ENCODE measurements at places on chromosomes 12 and 14.

DNA sequence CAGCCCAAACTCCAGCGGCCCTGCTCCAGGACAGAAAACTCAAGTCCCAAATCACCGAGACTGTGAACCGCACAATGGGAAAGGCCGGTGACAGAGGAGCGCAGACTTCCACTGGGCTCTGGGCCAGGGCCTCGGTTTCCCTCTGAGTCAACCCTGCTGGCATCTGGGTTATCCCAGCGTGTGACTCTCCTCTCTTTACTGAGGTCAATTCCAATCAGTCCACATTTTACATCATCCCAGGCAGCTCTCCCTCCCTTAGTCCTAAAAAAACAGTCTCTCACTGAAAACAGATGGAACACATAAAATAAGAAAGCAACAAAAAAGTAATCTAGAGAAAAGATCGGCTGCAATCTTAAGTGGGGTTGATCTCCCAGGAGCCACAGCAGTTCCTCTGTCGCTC is 36.9 kb downstream of the ITPK1 start:
- DNase-seq: no peak

DNA sequence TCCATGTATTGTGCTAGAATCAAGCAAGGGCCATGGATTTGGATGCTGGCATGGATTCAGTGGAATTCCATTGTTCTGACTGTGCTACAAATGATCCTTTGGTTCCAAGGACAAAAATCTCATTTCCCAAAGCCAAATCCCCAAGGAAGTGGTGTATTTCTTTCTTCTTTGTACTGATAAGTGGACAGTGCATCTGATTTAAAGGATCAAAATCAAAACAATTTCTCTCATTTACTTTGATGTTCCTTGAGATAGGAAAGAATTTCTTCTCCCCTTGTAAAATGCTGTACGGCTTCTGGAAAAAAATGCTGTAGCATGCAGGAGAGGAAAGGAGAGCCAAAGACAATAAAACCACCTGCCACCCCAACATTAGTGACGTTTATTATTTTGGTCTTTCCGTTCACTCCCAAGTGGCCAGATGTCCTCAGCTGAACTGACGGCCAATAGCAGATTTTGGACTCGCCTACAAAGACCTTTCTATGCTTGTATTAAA is 185.7 kb downstream of the PRKD1 start:
- DNase-seq: no peak

DNA sequence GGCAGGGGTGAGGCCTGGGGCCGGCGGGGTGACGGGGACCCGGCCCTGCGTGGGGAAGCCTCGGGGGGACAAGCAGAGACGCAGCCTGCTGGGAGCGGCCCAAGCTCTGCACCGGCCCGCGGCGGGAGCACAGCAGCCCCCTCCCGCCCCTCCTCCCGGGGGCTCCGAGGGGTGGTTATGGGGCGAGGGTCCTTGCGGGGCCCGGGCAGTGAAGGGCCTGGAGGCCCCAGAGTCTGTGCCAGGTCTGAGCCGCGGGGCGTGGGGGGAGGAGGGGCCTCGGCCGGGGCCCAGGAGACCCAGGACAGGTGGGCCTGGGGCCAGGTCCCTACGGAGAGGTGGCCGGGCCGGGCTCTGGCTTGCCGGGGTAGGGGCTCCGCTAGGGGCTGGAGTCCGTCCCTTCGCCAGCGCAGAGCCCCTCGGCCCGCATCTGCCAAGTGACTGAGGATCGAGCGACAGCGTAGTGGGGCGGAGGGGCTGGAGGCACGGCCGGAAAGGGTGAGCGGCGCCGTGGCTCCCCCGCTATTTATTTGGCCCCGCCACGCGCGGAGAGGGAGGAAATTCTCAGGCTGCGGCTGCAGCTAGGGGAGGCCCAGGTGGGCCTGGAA is 495 bp downstream of the TMEM121 start:
- no peak for DNase-seq

GRCh38 chr12:124867401-124867930 is 3.8 kb upstream of the SCARB1 start:
- DNase-seq: no peak

DNA sequence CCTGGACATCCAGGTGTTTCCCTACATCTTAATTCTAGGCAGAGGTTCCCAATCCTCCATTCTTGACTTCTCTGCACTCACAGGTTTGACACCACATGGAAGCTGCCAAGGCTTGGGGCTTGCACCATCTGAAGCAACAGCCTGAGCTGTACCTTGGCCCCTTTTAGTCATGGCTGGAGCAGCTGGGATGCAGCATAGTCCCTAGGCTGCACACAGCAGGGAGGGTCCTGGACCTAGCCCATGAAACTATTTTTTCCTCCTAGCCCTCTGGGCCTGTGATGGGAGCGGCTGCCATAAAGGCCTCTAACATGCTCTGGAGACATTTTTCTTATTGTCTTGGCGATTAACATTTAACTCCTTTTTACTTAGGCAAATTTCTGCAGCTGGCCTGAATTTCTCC is 417.2 kb upstream of the FLRT2 start:
- DNase-seq: no peak

DNA sequence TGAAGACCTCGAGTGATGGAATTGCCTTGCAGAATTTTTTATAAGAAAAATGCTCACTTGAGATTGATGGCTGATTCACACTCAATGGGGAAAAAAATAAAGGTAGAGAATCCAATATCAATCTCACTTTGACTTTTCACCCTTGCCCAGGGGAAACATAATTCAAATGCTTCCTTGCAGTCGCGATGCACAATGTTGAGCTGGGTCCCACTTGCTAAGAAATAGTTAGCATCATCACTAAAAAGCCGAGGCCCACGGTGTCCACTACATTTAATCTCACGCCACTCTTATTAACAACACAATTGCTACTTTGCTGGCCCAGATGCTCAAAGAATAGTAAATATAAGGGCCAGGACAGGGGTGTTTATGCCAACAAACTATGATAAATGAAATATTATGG is 223.4 kb downstream of the SPTSSA start:
- DNase-seq: no peak

- no peak for DNase-seq
Measured at GRCh38 chr12:7068240-7068993, 7.9 kb downstream of the C1S start.

GRCh38 chr12:2320841-2321240 is 268.1 kb downstream of the CACNA1C start:
- no peak for DNase-seq

- no peak for DNase-seq
Measured at GRCh38 chr14:69318901-69319475, 59.0 kb downstream of the GALNT16 start.

GRCh38 chr14:63401646-63402045 is 82.9 kb upstream of the GPHB5 start:
- no peak for DNase-seq

- DNase-seq: no peak
Measured at GRCh38 chr12:31300783-31301182, 25.2 kb downstream of the SINHCAF start.

DNA sequence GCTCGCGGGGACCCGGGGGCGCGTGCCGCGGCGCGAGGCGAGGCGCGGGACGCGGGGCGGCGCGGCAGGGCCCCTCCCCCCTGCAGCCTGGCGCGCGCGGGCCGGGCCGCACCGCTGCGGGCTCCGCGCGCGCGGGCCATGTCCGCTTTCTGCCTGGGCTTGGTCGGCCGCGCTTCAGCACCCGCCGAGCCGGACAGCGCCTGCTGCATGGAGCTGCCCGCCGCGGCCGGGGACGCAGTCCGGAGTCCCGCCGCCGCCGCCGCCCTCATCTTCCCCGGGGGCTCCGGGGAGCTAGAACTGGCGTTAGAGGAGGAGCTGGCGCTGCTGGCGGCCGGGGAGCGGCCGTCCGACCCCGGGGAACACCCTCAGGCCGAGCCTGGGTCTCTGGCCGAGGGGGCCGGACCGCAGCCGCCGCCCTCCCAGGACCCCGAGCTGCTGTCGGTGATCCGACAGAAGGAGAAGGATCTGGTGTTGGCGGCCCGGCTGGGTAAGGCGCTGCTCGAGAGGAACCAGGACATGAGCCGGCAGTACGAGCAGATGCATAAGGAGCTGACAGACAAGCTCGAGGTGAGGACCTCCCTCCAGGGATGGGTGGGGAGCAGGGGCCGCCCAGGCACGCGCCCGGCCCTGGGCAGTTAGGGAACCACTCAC is 820 bp downstream of the BICDL1 start:
- DNase-seq: peak; percentile 77

- no peak for DNase-seq
Measured at GRCh38 chr14:28243600-28243999, 523.0 kb upstream of the FOXG1 start.

DNA sequence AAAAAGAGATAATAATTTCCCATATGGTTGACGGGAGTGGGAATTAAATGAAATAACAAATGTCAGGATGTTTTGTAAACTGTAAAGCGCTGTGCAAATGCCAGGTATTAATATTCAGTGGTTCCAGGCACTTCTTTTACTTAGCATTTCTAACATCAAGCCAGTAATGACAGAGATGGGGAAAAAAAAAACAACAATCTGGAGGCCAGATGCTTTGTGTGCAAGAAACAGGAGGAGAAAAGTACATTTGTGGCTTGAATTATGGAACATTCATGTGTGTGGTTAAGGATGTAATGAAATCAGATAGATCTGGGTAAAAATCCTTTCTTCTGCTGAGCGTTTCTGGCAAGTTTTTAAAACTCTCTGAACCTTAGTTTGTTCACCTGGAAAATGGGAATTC is 509.6 kb downstream of the FUT8 start:
- DNase-seq: no peak

GRCh38 chr14:60250257-60251035 is 1.4 kb downstream of the PPM1A start:
- DNase-seq: no peak

- no peak for DNase-seq
Measured at GRCh38 chr12:80195074-80195726, 95.9 kb downstream of the OTOGL start.

DNA sequence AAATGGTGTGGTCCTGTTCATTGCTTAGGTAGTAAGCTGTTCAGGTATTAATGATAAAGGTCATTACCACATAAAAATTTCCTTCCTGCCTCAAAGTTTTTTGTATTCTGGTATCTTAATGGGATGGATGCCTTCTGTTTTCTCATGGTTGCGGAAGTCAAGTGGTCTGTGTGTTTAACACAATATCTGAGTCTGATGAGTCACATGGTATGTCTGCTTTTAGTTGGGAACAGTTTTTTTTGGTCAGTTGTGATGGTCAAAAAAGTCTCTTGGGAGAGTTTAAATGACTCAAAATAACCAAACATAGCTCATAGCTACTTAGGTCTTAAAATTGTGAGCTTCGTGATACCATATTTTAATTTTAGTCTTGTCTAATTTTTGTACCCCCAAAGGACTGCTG is 40.7 kb downstream of the STK38L start:
- DNase-seq: no peak

DNA sequence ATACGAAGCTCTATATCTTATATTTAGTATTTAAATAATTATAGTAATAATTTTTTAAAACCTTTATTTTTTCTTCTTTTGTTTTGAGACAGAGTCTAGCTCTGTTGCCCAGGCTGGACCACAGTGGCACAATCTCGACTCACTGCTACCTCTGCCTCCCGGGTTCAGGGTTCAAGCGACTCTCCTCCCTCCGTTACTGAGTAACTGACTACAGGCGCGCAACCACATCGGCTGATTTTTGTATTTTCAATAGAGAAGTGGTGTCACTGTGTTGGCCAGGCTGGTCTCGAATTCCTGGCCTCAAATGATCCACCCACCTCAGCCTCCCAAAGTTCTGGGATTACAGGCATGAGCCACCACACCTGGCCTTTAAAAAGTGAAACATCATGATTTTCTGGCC is 13.0 kb upstream of the WNK1 start:
- no peak for DNase-seq

GRCh38 chr14:55053500-55053899 is 2.1 kb downstream of the MAPK1IP1L start:
- DNase-seq: no peak
